ENCODE measurements at places on chromosomes 3 and 15.

- no peak for DNase-seq
Measured at GRCh38 chr3:146705225-146705624, 100.1 kb upstream of the PLSCR5 start.

- DNase-seq = no peak
Measured at GRCh38 chr3:132464066-132464465, 46.8 kb downstream of the DNAJC13 start.

DNA sequence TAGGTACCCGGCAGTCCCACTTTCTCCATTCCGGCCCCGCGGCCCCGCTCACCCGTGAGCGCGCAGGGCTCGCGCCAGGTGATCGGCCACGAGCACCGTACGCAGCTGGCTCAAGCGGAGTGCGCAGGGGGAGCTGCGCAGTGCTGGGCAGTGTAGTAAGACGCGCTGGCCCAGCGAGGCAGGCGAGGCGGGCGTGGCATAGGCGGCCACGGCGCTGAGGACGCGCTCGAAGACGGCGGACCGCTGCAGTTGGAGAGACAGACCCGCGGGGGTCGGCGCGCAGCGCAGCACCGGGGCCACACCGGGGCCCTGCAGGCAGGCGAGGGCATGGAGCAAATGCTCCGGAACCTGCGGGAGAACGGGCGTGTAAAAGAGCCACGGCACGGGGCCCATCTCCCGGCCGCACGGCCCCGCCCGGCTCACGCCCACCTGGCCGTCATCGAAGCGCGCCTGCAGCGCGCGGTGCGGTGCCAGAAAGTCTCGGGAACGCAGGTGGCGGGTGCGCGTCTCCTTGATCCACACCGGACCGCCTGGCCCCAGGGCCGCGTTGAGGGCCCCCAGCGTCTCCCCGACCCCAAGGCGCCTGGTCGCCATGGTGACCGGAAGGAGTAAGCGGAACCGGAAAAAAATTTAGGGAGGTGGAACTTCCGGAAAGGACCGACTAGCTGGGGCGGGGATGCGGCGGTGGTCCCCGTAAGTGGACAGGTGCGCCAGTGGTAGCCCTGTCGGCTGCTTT is at the start of gene DALRD3:
Gene DALRD3, minus strand, starts transcription at position 610 of the 736 bp plus-strand sequence. Its CDS starts 16 bp downstream, at position 594.
- DNase-seq = peak; percentile 53

DNA sequence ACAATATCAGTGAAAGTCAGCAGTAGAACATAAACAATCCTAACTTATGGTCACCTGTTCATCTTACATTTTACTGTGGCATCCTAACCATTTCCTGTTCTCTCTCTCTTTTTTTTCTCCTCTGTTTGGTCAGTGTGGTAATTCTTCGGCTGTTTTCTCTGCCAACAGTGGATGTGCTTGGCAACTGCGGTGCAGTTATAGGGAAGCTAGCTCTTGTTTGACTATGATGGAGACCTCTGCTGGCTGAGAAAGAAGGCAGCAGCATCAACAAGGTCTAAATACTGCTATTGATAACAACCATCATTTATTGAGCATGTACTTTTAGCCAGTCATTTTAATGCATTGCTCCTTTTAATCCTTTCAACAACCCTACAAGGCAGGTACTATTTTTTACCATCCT is 723 bp upstream of the DRD3 start:
- DNase-seq = no peak

- DNase-seq = no peak
Measured at GRCh38 chr3:27507111-27507510, 22.9 kb upstream of the SLC4A7 start.

- DNase-seq = no peak
Measured at GRCh38 chr3:126399351-126399735, 4.6 kb downstream of the CFAP100 start.

GRCh38 chr3:44419923-44420650 is 57.4 kb downstream of the ZNF445 start:
- DNase-seq = no peak

- no peak for DNase-seq
Measured at GRCh38 chr3:44478055-44478468, 592 bp upstream of the ZNF445 start.

GRCh38 chr3:112097378-112097777 is 11.2 kb downstream of the C3orf52 start:
- DNase-seq = no peak

GRCh38 chr3:60240492-60240891 is 1010.8 kb downstream of the FHIT start:
- DNase-seq = no peak

DNA sequence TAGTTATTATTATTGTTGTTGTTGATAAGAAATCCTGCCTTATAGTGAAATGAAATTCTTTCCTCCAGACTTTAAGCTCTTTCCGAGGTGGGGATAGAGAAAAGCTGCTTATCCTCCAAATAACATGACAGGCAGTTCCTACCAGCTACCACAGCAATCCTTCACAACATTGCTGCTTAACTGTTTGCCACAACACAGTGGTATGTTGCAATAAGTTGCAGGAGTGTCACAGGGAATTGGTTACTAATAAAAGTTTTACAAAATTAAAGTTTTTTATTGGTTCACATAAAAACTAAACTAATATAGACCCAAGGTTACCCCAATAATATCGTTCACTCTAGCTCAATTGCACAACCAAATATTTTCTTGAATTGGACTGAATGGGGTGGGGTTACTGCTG is 57.4 kb upstream of the ICE2 start:
- DNase-seq = no peak

DNA sequence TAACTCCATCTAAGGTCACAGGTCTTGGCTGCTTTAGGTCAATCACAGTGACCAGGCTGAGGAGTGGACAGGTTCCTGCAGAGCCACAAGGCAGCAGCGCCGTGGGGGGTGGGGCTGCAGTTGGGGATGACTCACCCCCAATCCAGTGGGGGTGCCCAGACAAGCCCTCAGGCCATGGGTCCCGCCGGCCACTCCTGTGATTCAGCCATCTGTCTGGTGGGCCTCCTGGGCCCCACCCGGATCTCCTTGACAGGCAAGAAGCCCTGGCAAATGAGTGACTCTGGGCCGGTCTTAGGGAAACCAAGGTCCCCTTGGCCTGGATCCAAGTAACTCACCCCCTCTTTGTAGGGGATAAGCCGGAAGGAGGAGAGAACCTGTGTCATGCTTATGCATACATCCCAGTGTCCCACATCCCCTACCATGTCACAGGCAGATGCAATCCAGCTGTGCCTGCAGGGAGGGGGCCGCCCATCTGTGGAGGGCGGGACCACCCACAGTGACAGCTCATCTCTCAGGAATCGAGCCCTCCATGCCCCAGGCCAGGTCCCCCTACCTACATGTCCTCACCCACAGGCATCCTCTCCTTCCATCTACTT is 495 bp upstream of the COL7A1 start:
- no peak for DNase-seq

DNA sequence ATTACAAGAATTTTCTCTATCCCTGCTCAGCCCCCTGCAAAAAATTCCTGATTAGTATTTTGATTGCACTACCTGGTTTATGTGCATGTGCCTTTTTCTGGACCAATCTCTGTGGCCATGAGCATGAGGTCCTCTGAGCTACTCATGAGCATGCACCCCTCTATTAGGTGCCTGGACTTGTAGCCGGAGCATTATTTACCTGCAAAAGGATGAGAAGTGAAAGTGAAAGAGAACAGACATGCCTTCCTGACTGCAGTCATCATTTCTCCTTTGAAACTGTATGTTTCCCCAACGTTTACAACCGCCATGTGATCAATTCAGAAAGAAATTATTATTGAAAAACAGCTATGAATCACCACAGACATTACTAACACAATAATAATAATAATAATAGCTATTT is 1008.8 kb downstream of the ROBO2 start:
- DNase-seq = no peak

GRCh38 chr15:97504031-97504792 is 456.3 kb upstream of the ARRDC4 start:
- no peak for DNase-seq

- DNase-seq = no peak
Measured at GRCh38 chr15:55124616-55125015, 72.1 kb downstream of the RSL24D1 start.

- DNase-seq = no peak
Measured at GRCh38 chr3:43734685-43735084, 43.9 kb downstream of the ABHD5 start.

GRCh38 chr3:97827741-97828471 is 6.1 kb downstream of the CRYBG3 start:
- DNase-seq = no peak

GRCh38 chr15:51374131-51374530 is 32.7 kb downstream of the GLDN start:
- no peak for DNase-seq

DNA sequence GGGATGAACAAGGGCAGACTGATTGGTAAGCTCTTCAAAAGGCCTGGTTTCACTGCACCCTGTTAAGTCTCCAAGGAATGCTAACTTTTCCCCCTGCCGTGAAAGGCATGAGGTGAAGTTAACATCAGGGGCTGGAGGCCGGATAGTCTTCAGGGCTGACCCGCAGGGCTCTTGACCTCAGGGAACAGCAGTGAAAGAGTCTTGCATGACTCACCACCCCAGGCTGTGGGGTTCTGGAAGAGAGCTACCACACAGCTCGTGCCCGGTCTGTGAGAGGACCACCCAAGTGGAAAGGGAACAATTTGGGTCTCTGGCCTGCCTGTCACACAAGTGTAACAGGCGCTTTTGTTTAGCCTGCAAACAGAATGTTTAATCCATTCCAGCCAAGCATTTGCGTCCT is 504.9 kb downstream of the EDEM1 start:
- no peak for DNase-seq

GRCh38 chr3:87201727-87202126 is 25.4 kb upstream of the CHMP2B start:
- DNase-seq = no peak

DNA sequence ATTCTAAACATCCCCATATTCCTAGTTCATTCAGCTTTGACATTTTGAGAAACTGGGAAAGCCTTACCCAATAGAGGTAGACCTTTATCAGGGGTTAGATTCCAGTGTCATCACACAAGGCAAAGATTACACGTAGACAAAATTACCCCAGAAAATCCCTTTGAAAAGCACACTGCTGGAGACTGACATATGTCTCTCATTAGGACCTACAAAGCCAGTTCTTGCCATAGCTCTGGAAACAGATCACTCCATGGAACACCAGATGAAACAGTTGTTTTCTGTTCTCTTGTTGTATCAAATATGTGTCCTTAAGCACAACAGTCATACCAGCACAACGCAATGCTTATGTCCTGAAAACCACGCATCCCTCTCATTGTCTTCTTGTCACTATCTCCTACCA is 44.7 kb downstream of the RARB start:
- DNase-seq = no peak

DNA sequence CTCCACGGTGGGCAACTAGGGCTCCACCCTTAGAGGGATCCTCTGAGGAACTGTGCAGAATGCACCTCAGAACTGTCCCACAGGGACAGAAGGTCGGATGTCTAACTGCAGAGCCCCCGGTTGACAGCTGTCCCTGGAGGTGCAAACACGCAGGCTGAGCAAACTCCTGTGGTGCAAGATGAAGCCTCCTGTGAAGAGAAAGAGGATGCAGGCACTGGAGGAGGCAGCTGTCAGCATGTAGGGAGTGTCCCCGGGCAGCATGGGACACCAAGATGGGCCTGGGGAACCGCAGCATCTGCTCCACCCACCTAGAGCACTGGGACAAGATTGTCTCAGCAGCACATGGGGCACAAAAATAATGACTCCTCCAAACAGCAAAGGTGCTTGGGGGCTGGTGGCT is 258.9 kb downstream of the ABHD5 start:
- no peak for DNase-seq

- DNase-seq = no peak
Measured at GRCh38 chr3:54053211-54053610, 69.1 kb upstream of the CACNA2D3 start.

GRCh38 chr15:51809457-51809856 is 20.0 kb upstream of the TMOD3 start:
- no peak for DNase-seq

DNA sequence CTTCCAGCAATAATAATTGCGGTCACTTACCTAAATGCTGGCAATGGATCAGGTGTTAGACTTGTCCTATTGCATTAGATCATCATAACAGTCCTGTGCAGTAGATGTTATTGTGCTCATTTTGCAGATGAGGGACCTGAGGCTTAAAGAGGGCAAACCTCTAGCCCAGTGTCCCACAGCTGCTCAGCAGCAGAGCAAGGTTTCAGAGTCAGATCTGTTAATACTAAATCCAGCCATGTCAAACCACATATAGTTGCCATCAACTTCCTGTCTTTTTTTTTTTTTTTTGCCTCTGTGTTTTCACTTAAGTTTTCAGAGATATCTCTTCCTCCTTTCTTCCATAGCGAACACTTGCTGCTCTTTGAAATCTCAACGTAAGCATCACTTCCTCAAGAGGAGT is 12.1 kb downstream of the FEZF2 start:
- DNase-seq = no peak

GRCh38 chr3:197001972-197002700 is 27.5 kb downstream of the MELTF start:
- no peak for DNase-seq

GRCh38 chr15:44231842-44232241 is 36.8 kb upstream of the FRMD5 start:
- no peak for DNase-seq

GRCh38 chr3:141429371-141430035 is 57.3 kb upstream of the RASA2 start:
- no peak for DNase-seq

- DNase-seq = peak; percentile 81
Measured at GRCh38 chr15:45187894-45188830, at the start of gene SHF. TSS of gene SHF (minus strand) at chr15:45187966. CDS start at chr15:45187951, 15 bp downstream.

- DNase-seq = no peak
Measured at GRCh38 chr15:39404767-39405181, 176.1 kb upstream of the THBS1 start.

DNA sequence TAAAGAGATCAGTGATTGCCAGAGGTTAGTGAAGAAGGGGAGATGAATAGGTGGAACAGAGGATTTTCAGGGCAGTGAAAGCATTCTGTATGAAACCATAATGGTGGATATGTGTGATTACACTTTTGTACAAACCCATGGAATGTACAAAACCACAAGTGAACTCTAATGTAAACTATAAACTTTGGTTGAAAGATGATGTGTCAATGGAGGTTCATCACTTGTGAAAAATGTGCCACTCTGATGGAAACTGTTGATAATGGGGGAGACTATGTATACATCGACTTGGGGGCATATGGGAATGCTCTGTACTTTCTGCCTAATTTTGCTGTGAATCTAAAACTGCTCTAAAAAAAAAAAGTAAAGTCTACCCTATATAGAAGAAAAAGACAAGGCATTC is 68.7 kb upstream of the ARHGEF3 start:
- DNase-seq = no peak

- DNase-seq = no peak
Measured at GRCh38 chr15:91150502-91151160, 50.6 kb downstream of the SV2B start.

- DNase-seq = peak; percentile 60
Measured at GRCh38 chr3:16884084-16884747, 539 bp upstream of the PLCL2 start.

GRCh38 chr3:111906656-111907055 is 47.6 kb downstream of the PHLDB2 start:
- DNase-seq = no peak

All from naive thymus-derived CD8-positive, alpha-beta T cell (primary cell).